Muscle of back (tissue), 13 donors: ENCODE measurements at places on chromosomes 4 and X.

GRCh38 chrX:133497356-133497755, 82.1 kb upstream of the GPC4 start:
- DNase-seq, result no peak

DNA sequence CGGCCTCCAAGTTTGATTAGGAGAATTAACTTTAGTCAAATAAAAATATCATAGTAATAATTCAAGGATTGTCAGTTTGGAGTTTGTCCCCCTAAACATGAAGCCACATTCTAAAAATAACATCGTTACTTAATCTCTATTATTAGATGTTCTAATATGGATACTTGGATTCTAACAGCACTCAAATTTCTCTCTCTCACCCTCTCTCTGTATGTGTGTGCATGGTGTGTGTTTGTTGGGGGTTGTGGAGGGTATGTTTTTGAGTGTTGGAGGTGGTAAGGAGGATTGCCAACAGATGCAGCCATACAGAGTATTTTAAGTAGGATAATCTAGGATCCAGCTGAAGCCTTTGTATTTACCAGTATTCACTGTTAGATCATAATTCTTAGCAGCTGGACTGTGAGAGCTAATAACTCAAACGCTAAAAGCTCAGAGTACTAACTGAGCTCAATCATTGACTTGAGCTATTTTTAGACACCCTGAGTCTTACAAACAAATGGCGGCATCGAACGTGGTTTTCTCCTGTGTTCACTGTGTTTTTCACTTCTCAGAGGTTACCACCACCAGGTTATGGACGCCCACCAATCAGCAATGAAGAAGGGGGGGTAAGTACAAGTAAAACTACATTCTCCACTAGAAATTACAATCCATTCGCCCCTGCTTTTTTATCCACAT, 8.8 kb downstream of the ENAM start:
- peak; percentile 13 for DNase-seq

GRCh38 chrX:28582511-28582910, 4.7 kb upstream of the IL1RAPL1 start:
- DNase-seq, result no peak

- DNase-seq, result no peak
Observed at GRCh38 chrX:50198348-50198747, 2.5 kb downstream of the AKAP4 start.

DNA sequence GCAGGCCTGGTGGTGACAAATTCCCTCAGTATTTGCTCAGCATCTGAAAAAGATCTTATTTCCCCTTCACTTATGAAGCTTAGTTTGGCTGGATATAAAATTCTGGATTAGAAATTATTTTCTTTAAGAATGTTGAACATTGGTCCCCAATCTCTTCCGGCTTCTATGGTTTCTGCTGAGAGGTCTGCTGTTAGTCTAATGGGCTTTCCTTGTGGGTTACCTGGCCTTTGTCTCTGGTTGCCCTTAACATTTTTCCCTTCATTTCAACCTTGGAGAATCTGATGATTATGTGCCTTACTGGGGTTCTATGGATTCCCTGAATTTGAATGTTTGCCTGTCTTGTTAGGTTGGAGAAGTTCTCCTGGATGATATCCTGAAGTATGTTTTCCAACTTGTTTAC, 17.4 kb upstream of the TMPRSS11F start:
- no peak for DNase-seq

DNA sequence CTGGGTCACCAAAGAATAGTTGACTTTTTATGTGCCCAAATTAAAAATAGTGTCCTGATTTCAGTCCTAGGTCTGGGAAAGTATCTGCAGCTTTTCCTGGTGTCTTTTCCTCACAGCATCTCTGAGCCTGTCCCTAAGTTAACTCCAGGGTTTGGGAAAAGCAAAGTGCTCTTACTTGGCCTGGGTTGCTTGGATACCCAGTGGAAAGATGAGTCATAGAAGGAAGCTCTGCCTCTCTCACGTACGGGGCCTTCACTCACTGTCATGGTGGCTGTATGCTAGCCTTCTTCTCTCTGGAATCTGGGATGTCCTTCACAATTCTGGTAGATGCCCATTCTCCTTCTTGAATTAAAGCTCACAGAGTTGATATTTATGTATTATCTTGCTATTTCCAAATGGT, 607.3 kb downstream of the ANKRD50 start:
- no peak for DNase-seq

DNA sequence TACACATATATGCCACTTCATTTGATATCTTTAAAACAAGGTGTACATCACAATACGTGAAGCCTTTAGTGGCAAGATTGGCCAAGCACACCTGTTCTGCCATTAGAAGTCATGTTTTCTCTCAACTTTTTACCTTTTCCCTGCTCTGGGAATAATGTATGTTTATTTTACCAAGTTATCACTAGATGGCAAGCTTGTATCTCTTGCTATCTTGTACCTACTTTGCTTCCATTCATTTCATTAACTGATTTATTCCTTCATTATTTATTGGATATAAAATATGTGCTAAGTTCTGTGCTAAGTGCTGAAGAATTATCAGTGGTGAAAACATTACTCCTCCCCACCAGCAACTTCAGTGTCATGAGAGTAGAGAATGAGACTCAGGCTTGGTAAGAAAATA, 245.5 kb downstream of the ANK2 start:
- no peak for DNase-seq

DNA sequence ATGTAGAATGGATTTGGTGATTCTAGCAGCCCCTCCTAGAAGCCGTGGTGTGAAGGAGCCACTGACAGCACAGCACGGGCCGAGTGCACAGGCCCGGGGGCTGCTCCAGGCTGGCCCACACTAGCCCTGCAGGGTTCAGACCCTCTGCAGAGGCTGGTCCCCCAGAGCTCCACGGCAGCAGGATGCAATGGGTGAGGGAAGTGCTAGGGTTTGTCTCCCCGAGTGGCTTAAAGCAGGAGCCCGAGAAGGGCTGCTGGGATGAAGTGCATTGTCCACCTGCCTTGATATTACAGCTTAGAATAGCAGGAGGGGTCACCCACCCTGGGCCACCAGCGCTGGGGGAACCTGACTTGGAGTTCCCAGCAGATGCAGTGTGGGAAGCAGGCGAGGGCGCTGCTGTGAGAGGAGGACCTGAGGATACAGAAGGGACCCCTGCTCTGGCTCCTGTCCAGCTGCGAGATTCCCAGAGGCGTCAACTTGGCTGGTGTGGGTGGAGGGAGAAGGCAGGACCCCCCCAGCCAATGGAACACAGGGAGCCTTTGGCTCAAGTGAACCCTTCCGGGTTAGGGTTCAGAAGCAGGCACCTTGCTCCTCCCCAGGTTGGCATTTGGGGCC, 30.0 kb downstream of the WDR1 start:
- DNase-seq, result no peak

DNA sequence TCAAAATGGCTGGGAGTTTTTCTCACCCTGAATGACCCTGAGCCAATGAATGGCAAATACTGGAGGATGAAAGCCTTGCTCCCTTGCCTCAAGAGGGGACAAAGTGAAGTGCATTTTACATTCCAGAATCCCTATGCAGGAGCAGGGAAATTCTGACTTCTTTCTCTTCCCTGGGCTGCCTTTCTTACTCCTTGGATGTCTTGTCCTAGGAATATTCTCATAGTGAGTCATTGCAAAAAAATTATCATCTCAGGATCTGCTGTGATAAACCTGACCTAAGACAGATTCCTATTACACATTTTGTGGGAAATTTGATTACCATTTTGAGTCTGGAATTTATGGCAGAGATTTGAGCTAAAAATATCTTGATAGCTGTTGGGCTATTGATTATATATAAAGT, 199.9 kb downstream of the TMA16 start:
- DNase-seq, result peak; percentile 76

GRCh38 chrX:8635812-8636211, 96.1 kb downstream of the ANOS1 start:
- no peak for DNase-seq

GRCh38 chr4:56671373-56671772, 9.7 kb downstream of the HOPX start:
- DNase-seq, result no peak

- DNase-seq, result no peak
Observed at GRCh38 chr4:138602664-138603063, 360.5 kb upstream of the SLC7A11 start.

GRCh38 chr4:27364509-27364908, 503.9 kb downstream of the STIM2 start:
- no peak for DNase-seq

- no peak for DNase-seq
Observed at GRCh38 chrX:115972717-115973116, 197.8 kb upstream of the AGTR2 start.

GRCh38 chr4:13208558-13209193, 275.5 kb downstream of the RAB28 start:
- no peak for DNase-seq

DNA sequence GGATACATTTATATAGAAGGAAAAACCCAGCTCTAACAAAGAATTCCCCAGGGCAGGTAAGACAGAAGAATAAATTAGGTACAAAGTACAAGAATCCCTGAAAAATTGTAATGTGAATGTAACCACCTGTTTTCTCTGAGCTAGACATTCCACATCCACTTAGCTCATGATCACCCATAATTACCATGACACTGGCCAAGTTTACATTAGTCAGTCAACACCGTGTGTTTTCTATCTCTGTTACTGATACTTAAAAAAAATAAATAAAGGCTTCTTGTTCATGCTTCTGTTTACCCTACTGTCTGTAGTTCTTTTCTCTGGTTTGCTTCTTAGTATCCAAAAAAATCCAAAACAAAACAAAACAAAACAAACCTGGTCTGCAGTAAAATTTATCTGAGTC, 66.0 kb downstream of the CBLL2 start:
- no peak for DNase-seq

DNA sequence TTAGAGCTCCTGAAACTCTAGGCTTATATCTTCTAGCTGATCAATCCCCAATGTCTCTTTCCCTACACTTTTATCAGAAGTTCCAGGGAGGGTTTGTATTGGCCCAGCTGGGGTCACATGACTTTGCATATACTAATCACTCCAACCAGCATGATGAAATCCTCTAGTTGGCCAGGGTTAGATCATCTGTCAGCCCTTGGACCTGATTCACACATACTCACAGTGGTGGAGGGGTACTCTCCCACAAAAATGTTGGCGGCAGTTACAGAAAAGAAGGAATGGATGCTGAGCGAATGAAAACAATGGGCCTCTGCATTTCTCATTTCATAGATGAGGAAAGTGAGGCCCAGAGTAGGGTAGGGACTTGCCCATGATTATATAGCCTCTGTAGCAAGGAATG, 151.1 kb downstream of the PJA1 start:
- DNase-seq, result peak; percentile 51

GRCh38 chr4:185933078-185933581, 121.1 kb upstream of the SORBS2 start:
- no peak for DNase-seq

DNA sequence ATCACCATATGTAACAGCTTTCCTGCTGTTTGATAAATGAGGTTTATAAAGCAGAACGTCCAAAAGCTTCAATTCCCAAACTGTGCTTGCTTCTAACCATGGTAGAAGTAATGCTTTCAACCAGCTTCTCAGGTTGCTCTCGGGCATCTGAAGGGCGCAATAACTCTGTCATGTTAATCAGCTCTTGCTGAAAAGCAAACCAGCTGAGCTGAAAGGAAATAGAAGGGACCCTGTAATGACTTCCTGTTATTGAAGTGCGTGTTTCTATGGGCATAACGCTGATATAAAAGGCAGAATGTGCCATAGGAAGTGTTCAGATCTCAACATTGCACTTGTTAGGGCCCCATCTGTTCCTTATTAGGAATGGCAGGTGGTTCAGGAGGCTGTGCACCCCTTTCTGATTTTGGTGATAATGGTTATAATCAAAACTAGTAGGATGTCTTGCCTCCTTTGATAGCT, 21.2 kb downstream of the HERC3 start:
- no peak for DNase-seq

DNA sequence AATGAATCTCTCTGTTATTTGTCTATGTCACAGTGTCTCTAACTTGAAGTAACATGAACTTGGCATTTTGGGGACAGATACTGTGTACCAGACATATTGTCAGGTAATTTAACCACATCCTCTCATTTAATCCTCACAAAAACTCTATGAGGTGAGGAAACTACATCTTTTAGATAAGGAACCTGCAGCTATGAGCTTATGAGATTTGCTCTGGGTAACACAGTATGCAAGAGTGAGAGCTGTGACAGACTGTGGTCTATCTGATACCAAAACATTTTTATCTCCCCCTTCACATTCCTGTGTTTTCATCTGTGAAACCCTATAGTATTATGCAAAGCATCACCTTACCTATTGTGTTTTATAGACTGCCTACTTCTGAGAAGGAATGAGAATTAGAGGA, 58.4 kb upstream of the HS3ST1 start:
- DNase-seq, result no peak

- DNase-seq, result no peak
Observed at GRCh38 chr4:59412739-59413138, 1787.4 kb upstream of the ADGRL3 start.

DNA sequence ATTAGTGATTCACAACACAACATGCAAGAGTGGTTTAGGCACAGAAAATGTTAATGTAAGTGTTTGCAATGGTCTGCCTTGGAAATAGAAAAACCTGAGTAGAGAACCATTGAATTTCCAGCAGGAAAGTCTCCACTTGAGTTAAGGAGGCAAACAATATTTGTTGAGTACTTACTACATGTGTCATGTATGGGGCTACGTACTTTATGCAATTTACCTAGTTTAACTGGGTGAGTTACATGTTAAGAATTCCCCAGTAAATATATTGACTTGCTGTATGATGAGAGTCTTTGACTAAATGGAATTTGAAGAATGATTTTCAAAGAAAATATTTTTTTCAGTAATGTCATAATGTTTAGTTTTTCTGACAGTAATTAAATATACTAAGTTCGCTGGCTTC, 7.8 kb upstream of the NPNT start:
- no peak for DNase-seq

- DNase-seq, result peak; percentile 50
Observed at GRCh38 chr4:77007358-77008230, 58.0 kb downstream of the SEPTIN11 start.

GRCh38 chr4:153292897-153293741, 51.4 kb upstream of the MND1 start:
- no peak for DNase-seq

DNA sequence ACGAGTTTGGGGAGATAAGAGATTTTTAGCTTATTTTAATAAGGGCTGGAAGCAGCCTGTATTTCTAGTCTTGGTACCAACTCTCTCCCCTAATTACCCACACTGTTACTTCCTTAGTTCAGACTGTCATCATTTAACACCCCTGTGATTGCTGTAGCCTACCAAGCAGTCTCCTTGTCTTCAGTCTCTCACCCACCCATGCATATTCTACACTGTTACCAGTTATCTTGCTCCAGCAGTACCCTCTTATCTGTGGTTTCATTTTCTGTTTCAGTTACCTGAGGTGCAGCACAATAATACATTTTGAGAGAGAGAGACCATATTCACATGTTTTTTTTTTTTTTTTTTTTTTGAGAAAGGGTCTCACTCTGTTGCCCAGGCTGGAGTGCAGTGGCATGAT, 80.2 kb downstream of the DIAPH2 start:
- no peak for DNase-seq
